ENCODE measurements at places on chromosomes 1 and 21.

GRCh38 chr1:34785231-34785874 is 4.3 kb downstream of the GJB3 start:
- DNase-seq, result no peak

DNA sequence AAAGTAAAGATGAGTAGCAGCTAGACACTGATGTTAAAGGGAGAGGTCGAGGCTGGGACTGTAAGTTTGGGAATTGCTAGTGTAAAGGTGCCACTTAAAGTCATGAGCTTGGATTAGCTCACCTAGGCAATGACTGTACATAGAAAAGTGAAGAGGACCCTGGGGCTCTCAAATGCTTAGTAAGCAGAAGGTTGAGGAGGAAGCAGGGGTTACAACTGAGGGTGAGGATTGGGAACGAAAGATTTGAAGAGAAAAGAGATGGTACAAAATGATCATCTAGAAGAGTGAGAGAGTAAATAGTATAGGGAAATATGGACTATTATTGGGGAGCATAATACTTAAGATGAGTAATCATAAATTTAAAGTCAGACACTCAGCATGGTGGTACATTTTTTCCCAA is 63.1 kb upstream of the TNFSF4 start:
- no peak for DNase-seq

DNA sequence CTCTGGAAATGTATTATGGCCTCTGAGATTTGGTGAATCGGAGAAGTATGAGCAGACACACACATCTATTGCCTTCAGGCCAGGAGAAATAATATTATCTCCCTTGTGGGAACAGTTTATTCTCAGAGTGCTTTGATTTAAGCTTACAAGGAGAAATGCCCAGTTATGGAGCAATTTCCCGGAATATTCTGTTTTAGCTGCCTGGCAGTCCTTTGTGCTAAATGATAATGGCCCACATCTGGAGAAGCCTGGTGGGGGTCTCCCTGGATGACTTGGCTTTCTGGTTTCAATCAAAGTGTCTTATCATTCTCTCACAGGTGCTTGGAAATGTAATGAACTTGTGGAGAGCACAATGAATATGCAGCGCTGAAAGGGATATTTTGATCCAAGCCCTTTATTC is 389.6 kb upstream of the USP24 start:
- DNase-seq, result no peak

- no peak for DNase-seq
These were observed 213.0 kb upstream of the VAMP3 start for GRCh38 chr1:7558041-7558461.

GRCh38 chr1:1014799-1015681 is 1.7 kb downstream of the ISG15 start:
- peak; percentile 38 for DNase-seq

DNA sequence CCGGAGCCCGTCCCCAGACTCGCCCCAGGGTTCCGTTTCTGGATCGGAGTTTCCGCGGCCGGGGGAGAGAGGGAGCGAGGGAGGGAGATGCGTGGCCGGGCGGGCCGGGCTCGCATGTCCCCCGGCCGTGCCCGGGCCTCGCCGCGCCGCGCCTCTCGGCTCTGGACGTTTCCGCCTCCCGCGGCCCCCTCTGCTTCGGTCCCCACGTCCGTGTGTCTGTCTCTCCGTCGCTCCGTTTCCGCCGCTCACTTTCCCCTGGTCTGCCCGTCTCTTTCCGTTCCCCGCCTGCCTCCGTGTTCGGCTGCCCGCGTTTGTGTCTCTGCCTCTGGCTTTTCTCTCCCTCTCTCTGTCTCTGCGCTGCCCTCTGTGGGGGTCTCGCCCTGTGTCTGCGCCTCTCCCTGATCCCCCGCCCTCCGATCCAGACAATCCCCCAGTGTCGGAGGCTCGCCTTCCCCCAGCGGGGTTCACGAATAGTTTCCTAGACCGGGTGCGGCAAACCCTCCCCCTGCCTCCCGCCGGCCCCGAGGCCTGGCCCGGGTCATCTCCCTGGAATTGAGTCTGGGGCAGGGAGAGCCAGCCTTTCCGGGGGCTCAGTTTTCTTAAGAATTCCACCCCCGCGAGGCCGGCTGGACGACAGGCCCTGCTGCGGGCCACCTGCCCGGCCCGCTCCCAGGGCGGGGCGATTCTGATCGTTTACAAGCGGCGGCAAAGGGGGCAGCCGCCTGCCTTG is 735 bp downstream of the NBL1 start:
- DNase-seq, result peak; percentile 66

DNA sequence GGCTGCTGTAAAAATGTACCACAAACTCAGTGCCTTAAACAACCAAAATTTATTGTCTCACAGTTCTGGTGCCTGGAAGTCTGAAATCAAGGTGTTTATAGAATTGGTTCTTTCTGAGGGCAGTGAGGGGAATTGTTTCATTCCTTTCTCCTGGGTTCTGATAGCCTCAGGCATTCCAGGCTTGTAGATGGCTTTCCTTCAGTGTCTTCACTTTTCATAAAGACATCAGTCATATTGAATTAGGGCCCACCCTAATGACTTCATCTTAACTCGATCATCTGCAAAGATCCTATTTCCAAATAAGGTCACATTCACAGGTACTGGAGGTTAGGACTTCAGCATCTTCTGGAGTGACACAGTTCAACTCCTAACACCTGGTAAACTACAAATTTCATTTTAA is 15.0 kb downstream of the CDKN2C start:
- DNase-seq, result no peak

DNA sequence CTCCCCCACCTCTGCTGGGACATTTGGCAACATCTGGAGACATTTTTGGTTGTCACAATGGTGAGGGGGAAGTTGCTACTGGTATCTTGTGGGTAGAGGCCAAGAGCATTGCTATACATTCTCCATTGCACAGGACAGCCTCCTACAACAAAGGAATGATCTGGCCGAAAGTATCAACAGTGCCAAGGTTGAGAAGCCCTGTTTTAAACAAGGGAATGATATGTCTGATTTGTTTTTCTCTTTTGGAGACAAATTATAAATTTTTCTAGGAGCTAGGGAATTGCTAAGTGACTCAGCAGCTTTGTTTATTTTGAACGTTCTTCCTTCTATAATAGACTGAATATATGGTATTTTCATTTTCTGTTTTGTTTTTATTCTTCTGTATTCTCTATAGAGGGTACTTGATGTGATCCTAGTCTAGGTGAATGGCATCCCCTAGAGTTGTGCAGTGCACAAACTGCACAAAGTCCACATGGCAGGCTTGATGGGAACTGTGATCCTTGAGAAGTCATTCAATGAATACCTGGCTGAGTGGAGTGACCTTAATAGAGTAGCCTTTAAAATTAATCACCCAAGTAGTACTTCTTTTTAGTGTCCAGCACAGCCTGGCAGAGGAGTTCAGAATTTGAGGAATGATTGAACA is 288.6 kb upstream of the USP24 start:
- peak; percentile 50 for DNase-seq

- peak; percentile 6 for DNase-seq
These were observed 107.0 kb upstream of the TLR5 start for GRCh38 chr1:223249854-223250631.

GRCh38 chr1:32480761-32481160 is 15.9 kb downstream of the ZBTB8B start:
- DNase-seq, result no peak

DNA sequence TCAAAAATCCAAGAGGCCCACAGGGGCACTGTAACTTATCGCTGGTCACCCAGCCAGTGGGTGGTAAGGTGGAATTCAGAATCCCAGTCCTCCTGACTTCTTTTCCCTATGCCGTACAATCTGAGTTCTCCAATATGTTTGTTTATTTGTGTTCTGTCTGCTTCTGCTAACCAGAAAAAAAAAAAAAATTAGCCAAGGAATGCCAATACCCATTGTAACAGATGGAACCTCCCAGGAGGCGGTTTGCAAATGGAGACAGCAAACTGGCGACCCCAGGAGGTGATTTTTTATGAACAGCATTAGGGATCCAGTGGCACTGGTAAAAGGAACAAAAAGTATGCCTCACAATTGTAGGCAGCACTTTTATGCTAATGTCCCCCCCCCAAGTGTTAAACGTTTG is 189.0 kb upstream of the FGGY start:
- no peak for DNase-seq

GRCh38 chr21:14876524-14876840 is 188.3 kb downstream of the NRIP1 start:
- no peak for DNase-seq

Measured in adipocyte (in vitro differentiated cells).